ENCODE measurements at places on chromosomes 1 and 21. TPM values are rescaled to one million over a fixed set of nuclear protein-coding genes. Genes with fewer than 3 reads are reported as not detected.

Gene SH2D1B
- not detected for total RNA-seq

Gene UROD
- 97.7 TPM for total RNA-seq

Gene UTS2
- not detected for total RNA-seq

Gene GJB3
- total RNA-seq, result not detected

GRCh38 chr1:173523329-173523728, 46.2 kb downstream of the PRDX6 start:
- no peak for DNase-seq

DNA sequence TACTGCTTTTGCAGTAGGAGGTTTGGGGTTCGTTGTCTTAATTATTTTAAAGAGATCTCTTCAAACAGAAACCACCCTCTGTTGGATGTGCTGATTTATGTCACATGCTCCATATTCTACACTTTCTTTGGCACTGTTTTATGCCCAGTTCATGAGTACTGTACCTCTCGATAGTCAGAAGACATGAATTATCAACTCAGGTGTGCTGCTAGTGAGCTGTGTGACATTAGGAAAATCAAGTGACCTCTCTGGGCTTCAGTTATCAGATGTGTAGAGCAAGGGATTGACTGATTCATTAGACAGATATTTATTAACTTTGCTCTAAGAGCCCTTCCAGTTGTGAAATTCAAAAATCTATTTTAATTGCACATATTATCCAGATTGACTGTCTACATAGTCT, 2.1 kb upstream of the AHCTF1 start:
- no peak for DNase-seq

DNA sequence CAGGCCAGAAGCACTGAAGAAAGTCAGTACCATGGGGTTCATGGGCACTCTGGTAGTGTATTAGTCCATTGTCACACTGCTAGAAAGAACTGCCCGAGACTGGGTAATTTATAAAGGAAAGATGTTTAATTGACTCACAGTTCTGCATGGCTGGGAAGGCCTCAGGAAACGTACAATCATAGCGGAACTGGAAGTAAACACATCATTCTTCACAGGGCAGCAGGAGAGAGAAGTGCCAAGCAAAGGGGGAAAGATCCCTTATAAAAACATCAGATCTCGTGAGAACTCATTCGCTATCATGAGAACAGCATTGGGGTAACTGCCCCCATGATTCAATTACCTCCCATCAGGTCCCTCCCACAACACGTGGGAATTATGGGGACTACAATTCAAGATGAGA, 20.2 kb upstream of the ROR1 start:
- no peak for DNase-seq

GRCh38 chr1:213067352-213067751, 16.3 kb downstream of the RPS6KC1 start:
- no peak for DNase-seq

- DNase-seq, result peak; percentile 67
Observed at GRCh38 chr1:12153181-12153785, 13.5 kb upstream of the TNFRSF1B start.

- no peak for DNase-seq
Observed at GRCh38 chr1:34140011-34140676, 24.9 kb downstream of the CSMD2 start.
